ENCODE measurements at places on chromosomes 12 and 14. TPM values are rescaled to one million over a fixed set of nuclear protein-coding genes. Genes with fewer than 3 reads are reported as not detected.

Gene MAP1LC3B2
- 2.1 TPM for total RNA-seq

Gene EGLN3
- 2.6 TPM for total RNA-seq

Gene COL2A1
- total RNA-seq: 0.14 TPM

Gene RNASE2
- total RNA-seq: not detected

Gene OR6C4
- total RNA-seq: not detected

GRCh38 chr14:84228702-84229101 is 1301.2 kb upstream of the FLRT2 start:
- no peak overlapping the region for H3K27ac ChIP-seq
- no peaks in the 10 kb centered on the region for H3K27me3 ChIP-seq
- DNase-seq: no peak
- no peaks in the 10 kb centered on the region for H3K4me1 ChIP-seq

GRCh38 chr12:70823182-70823976 is 97.2 kb downstream of the PTPRR start:
- DNase-seq: no peak
- H3K36me3 ChIP-seq: no peaks in the 10 kb centered on the region
- no peaks in the 10 kb centered on the region for H3K4me1 ChIP-seq
- no peaks in the 10 kb centered on the region for H3K27me3 ChIP-seq
- no peak overlapping the region for H3K27ac ChIP-seq

GRCh38 chr12:47078733-47079467 is 521 bp upstream of the PCED1B start:
- H3K27me3 ChIP-seq: no peaks in the 10 kb centered on the region
- peaks cover 7% of the 10 kb centered on the region for H3K36me3 ChIP-seq
- peak; percentile 61 for DNase-seq
- peak overlapping the region; percentile 98 for H3K4me3 ChIP-seq
- H3K27ac ChIP-seq: peak overlapping the region; percentile 100

DNA sequence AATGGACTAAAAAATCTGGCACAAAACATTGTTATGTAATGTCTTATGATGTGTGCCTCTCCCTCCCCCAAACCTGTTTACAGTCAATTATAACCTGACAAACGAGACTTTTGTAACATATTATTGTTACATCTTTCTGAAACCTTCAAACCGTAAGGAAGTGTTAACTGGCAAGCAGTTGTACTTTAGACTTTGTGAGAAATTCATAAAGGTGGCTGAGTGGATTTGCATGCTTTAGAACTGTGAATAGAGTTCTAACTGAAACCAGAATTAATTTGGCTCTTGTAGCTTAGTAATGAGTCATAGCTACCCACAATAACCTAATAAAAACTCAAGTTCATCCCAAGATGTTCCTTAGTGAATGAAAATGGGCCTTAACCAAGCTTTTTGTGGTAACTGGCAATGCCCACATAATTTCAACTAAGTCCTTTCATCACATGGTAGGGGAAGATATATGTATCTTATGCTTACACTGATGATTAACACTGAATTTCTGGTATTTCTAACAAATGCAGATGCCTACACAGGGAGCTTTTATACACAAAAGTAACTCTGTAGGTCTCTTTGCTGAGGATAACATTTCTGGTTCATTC is 29.7 kb downstream of the RAD9B start:
- no peaks in the 10 kb centered on the region for H3K27me3 ChIP-seq
- H3K36me3 ChIP-seq: peaks cover 11% of the 10 kb centered on the region
- no peak for DNase-seq
- H3K4me3 ChIP-seq: no peak overlapping the region

GRCh38 chr12:50824914-50825313 is 17.8 kb upstream of the TMPRSS12 start:
- H3K4me1 ChIP-seq: peaks cover 9% of the 10 kb centered on the region
- H3K4me3 ChIP-seq: no peak overlapping the region
- no peaks in the 10 kb centered on the region for H3K36me3 ChIP-seq
- H3K27me3 ChIP-seq: no peaks in the 10 kb centered on the region
- no peak for DNase-seq

DNA sequence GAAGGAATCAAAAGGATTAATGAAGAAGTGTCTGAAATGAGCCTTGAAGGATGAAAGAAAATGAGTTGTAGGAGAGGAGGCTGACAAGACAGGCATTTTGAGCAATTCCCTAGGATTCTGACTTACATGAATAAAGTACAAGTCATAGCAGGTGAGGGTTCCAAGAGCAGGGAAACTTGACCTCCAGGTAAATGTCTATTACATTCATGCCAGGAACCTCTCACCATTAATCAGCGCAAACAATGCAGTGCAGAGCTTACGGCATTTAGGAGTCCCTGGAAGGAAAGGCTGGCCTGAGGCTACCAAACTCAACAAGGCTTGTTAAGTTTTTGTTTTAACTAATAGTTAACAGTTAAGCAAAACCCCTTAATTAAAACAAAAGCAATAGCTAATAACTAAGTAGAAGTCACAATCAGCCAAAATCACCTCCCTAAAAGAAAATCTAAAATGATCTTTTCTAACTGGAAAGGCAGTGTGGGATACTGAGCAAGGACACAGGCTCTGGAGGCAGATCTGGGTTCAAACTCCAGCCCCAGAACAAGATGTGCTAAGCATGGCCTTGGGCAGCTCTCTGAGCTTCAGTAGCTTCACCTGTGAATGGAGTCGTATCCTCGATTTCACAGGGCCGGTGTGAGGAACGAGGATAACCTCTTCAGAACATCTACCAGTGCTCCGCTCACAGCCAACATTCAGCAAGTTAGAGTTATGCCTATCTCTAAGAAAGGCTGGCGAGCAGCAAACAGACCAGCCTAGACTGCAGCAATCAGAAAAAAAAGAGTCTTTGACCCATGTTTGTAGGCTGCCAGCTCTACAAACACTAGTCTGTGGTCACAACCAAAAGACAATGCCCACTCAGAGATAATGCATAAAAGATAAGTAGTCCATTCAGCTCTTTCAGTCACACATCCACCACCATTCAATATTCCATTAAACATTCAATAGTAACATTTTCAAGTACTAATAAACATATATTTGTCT is 16.9 kb downstream of the PPTC7 start:
- H3K27ac ChIP-seq: peak overlapping the region; percentile 58
- DNase-seq: no peak
- H3K27me3 ChIP-seq: no peaks in the 10 kb centered on the region

GRCh38 chr14:71665781-71666180 is 266.4 kb upstream of the RGS6 start:
- no peak for DNase-seq
- no peaks in the 10 kb centered on the region for H3K36me3 ChIP-seq
- peaks cover 7% of the 10 kb centered on the region for H3K4me1 ChIP-seq
- no peak overlapping the region for H3K27ac ChIP-seq

DNA sequence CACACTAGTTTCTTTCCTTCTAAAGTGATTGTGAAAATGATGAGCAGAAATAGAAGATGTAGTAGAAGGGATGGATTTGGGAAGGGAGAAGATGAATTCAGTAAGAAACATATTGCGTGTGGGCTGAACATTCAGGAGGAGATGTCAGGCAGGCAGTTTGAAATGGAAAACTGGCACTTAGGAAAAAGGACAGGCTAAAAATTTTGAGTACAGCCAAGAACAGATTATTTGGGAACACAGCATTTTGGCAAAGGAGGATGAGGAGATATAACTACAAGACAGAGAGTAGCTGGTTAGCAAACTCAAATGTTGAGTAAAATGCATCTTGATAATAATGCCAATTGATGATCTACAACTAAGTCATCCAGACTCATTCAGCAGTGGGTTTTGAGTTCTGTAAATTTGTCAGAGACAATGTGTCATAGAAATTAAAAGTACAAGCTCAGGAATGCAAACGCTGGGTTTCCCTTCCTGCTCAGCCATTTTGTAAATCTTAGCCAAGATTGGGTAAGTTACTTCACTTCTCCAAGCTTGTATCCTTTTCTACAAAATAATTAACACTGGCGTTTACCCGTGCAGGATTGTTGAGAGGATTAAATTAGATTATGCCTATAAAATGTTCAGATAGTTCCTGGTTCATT is 255.0 kb downstream of the NAV3 start:
- no peaks in the 10 kb centered on the region for H3K36me3 ChIP-seq
- H3K4me3 ChIP-seq: no peak overlapping the region
- no peak for DNase-seq
- H3K4me1 ChIP-seq: no peaks in the 10 kb centered on the region
- no peaks in the 10 kb centered on the region for H3K27me3 ChIP-seq

GRCh38 chr14:67429510-67430205 is 17.7 kb upstream of the PLEK2 start:
- H3K27me3 ChIP-seq: peaks cover 11% of the 10 kb centered on the region
- no peak for DNase-seq
- no peaks in the 10 kb centered on the region for H3K36me3 ChIP-seq

DNA sequence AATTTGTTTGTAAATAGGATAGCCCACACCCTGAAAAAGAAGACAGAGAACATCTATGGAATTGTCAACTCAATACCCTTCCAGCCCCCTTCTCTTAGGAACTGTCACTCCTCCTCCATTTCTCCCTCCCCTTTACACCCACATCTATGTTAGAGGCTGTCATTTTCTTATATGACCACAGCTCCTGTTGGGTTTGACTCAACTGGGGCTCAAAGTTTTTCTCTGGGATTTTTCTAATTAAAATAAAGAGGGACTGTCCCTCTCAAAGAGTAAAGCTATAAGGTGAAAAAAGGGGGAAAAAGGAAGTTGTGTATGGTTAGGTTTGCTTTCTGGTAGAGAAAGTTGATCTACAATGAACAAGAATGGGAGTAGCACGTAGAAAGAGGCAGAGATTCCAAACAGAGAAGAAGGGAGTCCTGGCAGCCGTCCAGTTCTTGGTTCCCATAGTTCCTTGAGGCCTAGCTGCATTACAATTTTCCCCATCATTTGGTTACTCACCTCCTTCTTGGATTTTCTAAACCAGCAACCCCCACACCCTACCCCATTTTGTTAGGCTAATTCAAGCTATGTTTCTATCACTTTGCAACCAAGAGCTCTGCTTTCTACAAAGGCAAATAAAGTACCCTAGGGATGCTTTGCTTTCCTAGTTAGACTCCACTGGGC is 44.3 kb upstream of the STK38L start:
- H3K36me3 ChIP-seq: no peaks in the 10 kb centered on the region
- H3K4me3 ChIP-seq: no peak overlapping the region
- no peak for DNase-seq

DNA sequence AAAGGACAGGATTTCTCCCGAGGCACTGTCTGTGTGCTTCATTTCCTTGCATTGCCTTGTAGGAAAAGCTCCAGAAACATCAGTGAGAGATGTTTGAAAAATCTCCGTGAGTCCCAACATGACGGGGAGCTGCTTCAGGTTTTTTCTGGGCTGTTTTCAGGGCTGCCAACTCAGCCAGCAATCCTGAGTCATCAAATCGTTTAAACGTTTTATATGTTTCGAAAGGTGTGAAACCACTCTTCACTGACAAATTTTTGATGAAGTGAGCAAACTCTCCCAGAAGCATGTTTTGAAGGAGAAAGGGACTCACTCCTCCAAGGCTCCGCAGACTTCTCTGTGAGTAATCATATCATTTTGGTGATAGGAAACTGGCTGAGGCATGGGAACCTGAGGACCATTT is 240.5 kb downstream of the TMEM132C start:
- no peak for DNase-seq
- H3K27me3 ChIP-seq: no peaks in the 10 kb centered on the region
- peaks cover 3% of the 10 kb centered on the region for H3K36me3 ChIP-seq
- no peaks in the 10 kb centered on the region for H3K4me1 ChIP-seq
- H3K27ac ChIP-seq: no peak overlapping the region
- no peak overlapping the region for H3K4me3 ChIP-seq

DNA sequence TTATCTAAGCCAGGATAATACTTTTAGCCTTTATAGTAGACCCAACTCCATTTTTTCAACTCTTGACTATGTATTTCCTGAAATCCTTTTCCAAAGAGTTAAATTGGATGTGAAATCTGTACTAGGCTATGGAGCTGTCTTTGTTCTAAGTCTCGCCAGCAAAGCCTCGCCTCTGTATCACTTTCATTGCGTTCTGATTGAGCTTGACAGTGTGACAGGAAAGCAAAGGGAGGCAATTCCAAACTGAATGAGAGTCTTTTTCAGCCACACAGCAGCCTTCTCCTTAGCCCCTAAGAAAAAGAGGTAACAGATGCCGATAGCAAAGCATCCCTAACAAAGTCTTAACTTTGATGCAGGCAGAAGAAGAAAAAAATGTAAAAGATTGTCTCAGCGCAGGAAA is 154.6 kb upstream of the OTX2 start:
- peaks cover 7% of the 10 kb centered on the region for H3K27me3 ChIP-seq
- H3K4me3 ChIP-seq: no peak overlapping the region
- H3K4me1 ChIP-seq: no peaks in the 10 kb centered on the region
- DNase-seq: no peak

DNA sequence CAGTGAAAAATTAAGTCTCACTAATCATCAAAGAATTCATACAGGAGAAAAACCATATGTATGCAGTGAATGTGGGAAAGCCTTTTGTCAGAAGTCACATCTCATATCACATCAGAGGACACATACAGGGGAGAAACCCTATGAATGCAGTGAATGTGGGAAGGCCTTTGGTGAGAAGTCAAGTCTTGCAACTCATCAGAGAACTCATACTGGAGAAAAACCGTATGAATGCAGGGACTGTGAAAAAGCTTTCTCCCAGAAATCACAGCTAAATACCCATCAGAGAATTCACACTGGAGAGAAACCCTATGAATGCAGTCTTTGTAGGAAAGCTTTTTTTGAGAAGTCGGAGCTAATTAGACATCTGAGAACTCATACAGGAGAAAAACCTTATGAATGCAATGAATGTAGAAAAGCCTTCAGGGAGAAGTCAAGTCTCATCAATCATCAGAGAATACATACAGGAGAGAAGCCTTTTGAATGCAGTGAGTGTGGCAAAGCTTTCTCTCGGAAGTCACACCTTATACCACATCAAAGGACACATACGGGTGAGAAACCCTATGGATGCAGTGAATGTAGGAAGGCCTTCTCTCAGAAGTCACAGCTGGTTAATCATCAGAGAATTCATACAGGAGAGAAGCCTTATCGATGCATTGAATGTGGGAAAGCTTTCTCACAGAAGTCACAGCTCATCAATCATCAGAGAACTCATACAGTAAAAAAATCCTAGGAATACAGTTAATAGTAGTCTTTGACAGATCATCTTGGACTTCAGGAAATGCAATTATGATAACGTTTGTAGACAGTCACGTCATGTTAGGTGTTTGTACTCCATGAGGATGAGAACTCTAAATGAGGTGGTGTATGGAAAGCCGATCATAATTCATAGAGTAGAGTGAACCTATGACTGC is 21.1 kb downstream of the ZNF84 start:
- no peaks in the 10 kb centered on the region for H3K27me3 ChIP-seq
- H3K36me3 ChIP-seq: peaks cover 60% of the 10 kb centered on the region
- H3K4me3 ChIP-seq: no peak overlapping the region
- H3K4me1 ChIP-seq: no peaks in the 10 kb centered on the region

DNA sequence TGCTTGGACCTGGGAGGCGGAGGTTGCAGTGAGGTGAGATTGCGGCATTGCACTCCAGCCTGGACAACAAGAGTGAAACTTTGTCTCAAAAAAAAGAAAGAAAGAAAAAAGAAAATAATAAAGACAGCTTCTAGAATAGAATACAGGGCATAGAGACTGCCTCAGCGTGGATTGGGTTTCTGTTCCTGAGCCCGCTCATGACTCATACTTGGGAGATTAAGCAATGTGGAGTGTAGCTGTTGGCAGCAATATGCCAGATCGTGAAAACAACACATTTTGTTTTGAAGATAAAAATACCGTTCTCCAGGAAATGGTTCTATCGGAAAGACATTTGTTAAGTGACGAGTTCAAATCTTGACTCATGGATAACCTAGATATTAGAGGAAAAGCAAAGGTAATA is 67.2 kb downstream of the GLT1D1 start:
- H3K27ac ChIP-seq: no peak overlapping the region
- H3K4me3 ChIP-seq: no peak overlapping the region
- H3K36me3 ChIP-seq: peaks cover 2% of the 10 kb centered on the region
- DNase-seq: no peak
